SK-N-DZ (cell line): ENCODE measurements at places on chromosomes 3 and 15.

- DNase-seq = no peak
Observed at GRCh38 chr3:37237252-37237651, 62.9 kb upstream of the LRRFIP2 start.

GRCh38 chr3:43732747-43733425 is 42.1 kb downstream of the ABHD5 start:
- DNase-seq = no peak

- DNase-seq = no peak
Observed at GRCh38 chr3:101156787-101157345, 163.5 kb downstream of the IMPG2 start.

DNA sequence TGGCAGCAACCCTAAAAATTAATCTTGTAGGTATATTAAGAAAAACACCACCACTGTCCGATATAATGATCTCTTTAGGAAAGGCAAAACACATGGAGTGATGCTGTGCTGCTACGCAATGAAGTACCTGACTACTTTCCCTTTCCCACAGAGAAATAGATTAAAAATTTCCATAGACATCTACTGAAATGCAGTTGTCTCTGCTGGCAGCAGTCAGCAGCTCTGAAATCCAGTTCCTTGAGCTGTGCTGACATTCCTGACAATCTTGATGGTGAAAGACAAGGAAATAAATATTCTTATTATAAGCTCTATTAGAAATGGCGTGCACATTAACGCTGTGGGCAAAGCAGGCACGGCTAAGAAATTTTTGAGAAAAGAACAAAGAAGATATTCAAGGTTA is 287.6 kb downstream of the IL5RA start:
- DNase-seq = no peak

GRCh38 chr3:43378066-43378935 is 92.0 kb downstream of the SNRK start:
- DNase-seq = peak; percentile 19

DNA sequence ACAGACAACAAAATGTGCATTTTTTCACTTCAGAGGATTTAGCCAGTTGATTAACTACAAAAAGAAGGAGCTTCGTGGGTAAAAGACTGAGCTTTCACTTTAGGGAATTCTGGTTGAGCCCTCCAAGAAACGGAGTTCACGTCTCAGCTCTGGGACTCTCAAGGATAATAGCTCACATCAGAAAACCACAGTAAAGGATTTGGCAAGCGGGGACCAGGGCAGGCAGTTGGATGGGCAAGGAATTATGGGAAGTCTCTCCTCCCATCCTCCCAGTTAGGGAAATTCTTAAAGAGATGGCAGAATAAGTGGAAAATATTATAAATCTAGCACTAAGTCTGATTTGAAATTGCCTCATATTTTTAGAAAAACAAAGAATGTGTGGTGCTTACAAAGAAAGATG is 188.3 kb upstream of the EOMES start:
- DNase-seq = no peak

GRCh38 chr3:175932586-175932985 is 1073.5 kb downstream of the NAALADL2 start:
- no peak for DNase-seq

GRCh38 chr15:74958320-74958907 is 1.8 kb upstream of the RPP25 start:
- no peak for DNase-seq

GRCh38 chr15:25862472-25863110 is 536 bp downstream of the ATP10A start:
- DNase-seq = no peak

DNA sequence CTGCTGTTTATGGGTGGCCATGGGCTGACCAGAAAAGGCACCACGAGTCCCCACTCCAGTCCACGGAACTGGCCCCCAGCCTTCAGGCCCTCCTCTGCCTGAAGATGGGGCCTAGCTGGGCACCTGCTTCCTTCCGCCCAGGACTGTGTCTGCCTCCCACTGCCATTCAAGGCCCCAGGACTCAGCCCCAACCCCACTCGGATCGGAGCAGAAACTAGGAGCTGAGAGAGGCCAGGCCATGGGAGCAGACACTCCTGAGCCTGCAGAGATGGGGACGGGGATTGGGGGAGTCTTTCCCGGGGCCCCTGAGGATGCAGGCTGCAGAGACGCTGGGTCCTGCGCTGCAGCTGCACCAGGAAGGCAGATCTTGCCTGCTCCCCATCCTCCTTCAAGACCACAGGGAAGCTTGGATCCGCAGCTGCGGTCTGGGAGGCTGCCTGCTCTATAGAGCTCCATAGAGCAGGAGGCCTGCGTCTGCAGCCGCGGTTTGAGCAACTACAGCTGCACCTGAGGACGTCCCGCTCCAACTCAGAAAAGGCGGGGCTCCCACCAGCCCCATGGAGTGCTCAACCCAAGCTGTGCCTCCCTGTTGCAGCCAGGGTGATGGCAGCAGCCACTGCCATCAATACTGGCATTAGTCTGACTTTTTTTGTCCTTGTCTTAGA is 383.9 kb upstream of the TMCO5A start:
- DNase-seq = peak; percentile 16

DNA sequence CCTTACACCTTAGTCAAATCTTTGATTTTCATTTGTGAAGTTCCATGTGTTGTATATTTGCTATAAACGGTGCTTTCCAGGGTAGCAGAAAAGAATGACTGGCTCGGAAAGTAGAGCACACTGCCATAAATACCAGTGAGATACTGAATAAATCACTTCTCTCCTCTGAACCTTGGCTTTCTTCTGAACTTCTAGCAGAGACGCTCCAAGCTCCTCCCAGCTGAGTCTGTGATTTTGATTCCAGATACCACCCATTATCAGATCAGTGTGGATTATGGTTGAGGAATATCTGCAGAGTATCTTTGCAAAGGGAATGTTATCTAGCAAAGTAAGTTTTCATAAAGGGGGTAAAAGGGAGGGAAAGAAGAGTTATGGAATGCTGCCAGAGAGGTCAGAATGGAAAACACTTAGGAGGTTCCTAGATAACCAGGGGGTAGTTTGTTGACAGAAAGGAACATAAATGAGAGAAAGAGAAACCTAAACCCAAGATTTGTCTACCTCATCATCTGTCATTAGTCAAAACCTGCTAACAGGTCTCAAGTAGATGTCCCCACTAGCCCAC is 98.5 kb upstream of the PSMD6 start:
- no peak for DNase-seq

DNA sequence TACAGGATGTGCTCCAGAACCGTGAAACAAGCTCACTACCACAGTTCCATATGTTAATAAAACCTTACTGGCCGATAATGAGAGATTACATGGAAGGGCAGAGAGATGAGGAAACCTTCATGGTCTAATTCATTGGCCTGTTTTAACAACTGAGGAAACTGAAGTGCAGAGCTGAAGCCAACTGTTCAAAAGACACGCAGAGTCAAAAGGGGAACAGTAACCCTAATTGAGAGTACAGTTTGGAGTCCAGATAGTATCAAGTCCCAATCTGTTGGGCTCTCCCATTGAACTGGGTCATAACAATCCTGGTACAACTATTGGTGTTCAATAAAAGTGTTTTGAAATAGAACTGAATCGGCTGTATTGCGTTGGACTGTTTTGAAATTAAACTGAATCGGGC is 69.6 kb downstream of the SLC12A8 start:
- DNase-seq = no peak

DNA sequence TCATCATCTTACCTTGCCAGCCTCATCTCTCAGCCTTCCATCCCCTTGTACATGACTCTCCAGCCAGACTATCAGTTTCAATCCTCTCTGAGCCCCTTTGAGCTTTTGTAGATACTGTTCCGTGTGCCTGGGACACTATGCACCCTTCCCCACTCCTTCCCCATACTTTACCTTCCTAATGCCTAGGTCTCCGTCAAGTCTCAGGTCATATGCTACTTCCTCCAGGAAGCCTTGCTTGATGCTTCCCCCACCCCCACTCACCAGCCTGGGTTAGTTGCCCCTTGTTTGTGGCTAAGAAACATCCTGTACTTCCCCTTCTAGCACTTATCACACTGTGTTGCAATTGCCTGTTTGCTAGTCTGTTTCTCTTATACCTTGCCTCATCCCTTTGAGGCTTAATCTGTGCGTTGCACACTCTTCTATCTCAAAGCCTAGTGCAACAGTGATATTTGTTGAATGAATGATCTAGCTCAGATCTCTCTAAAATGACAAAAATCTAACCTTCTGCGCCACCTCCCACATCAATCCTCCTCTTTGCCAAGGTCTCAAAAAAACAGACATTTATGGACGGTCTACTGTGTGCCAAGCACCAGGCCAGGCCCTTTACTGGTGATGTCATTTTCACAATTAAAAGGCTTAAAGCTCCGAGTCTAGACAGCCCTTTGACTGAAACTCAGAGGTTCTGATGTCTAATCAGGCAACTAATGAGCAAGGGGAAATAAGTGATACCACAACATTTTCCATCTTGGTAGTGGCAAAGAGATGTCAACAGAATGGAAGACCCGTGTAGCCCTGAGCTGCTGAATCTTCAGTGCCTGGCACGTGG is 6.5 kb upstream of the USP3 start:
- DNase-seq = no peak
